ENCODE measurements at places on chromosomes 12 and 14.
A peak's percentile ranks its signal among the peaks of the same experiment; 100 is the strongest.

DNA sequence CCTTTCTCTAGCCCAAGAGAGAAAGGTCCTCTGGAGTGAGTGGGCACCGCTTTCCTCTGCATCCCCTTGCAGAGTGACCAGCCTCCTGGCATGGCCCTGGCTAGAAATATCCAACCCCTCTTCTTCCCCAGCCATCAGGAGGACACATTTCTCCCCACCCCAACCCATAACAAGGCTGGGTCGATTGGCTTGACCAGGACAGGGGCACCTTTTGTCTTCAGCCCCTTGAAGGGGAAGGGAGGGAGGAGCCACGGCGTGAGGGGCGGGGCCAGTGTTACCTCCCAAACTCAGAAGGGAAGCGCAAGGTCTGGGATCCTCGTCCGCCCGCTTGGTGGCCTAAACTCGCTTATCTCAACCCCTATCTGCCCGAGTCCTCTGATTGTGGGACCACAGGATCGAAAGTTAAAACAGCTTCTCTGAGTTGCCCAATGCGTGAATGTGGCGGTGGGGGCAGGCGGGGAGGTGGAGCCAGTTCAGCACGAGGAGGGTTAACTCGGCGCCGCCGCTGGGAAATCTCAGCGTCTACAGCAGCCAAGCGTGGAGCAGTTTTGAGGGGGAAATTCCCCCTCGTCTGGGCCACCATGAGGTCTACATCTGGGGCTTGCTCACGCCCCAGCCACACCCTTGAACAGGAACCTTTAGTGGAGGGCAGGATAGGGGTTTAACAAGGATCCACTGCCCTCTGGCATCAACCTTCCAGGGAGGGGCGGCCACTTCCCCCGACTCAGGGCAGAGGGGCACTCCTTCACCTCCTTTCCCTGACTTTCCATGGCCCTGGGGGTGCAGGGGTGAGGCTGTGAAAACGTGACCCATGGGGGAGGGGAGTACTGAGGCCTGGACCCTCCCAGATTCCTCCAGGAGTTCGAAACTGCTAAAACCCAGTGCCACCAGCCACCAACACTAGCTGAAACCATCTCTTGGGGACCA is 795 bp downstream of the STAT6 start:
- peak; percentile 71 for DNase-seq

- DNase-seq = no peak
Observed at GRCh38 chr14:24880689-24881088, 169.3 kb downstream of the STXBP6 start.

- no peak for DNase-seq
Observed at GRCh38 chr12:68487721-68488309, 122.9 kb upstream of the RAP1B start.

GRCh38 chr12:108438667-108439066 is 76.4 kb upstream of the FICD start:
- DNase-seq = no peak

DNA sequence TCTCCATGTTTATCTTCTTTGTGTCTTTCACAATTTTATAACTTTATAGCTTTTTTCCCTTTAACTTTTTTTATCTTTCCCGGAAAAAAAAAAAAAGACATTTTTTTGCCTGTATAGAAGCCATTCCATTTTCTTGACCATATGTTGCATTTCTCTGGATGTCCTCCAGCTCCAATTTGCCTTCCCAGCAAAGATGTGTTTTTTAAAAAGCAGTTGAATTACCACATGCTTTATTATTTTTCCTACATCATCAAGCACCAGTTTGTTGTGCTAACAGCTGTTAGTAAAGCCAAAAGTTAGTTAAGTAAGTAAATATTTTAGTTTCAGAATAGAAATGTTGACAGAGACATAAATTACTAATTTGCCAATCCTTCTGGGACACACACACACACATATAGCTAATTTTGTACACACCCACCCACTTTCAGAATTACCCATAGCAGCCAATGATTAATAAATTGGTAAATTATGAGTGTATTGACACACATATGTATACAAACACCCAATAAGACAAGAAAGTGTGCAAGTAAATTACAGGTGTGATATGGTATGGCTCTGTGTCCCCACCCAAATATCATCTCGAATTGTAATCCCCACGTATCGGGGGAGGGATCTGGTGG is 118.3 kb downstream of the SLC38A6 start:
- DNase-seq = no peak

DNA sequence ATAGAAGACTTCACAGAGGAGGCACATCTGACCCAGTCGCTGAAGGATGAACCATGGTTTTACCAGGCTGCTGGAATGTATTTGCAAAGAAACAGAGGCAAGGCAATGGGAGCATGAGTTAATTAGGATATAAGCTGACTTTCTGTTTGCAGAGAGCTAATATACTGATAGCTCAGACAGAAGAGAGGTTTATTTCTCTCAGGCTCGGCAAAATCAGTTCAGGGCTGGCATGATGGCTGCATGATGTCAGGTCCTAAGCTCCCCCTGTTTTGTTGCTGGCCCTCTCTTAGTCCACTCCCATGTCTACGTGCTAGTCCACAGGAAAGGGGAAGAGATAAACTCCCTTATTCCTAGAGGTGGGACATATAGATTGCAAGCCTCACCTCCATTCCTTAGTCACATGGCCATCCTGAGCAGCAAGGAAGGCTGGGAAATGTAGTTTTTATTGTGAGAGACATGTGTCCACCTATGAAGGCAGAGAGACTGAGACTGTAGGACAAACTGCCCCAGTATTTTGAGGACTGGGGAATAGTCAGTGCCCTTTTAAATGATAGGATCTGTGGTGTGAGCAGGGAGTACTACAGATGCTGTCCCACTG is 224.5 kb downstream of the VRK1 start:
- DNase-seq = no peak

DNA sequence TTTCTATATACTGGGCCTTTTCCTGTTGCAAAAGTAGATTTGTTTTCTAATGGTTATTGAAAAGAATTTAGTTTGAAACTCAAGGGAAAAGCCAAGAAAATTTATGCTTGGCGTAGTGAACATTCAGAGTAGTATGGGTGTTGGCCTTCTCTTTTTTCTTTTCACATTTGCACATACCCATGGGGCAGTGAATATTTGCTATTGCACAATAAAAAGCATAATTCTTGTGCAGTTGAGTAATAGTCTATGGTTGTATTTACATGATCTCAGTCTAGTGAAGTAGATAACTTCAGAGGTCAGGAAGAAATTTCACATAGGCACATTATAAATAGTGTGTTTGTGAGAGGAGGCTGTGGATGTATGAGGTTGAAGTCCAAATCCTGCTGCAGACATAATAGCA is 158.1 kb downstream of the FLRT2 start:
- DNase-seq = no peak

- DNase-seq = no peak
Observed at GRCh38 chr14:51914310-51914709, 53.9 kb downstream of the GNG2 start.

DNA sequence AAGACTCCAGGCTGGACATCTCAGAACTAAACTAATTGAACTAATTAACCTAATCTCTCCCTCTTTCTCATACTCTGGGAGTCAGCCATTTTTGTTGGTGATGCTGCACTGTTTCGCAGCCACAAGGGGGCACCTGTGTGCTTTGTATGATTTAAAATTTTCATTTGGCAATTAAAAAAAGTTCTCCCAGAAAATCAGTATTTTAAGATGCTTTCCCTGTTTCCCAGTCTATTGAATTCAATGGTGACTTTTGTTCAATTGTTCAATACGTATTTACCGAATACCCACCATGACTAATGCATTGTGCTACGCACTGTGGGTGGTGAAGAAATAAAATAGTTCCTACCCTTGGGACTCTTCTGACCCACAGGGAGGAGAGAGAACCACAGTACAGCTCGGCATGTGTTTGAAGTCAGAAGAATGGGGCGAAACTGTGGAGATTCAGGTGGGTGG is 63.7 kb downstream of the ZNF664 start:
- no peak for DNase-seq

DNA sequence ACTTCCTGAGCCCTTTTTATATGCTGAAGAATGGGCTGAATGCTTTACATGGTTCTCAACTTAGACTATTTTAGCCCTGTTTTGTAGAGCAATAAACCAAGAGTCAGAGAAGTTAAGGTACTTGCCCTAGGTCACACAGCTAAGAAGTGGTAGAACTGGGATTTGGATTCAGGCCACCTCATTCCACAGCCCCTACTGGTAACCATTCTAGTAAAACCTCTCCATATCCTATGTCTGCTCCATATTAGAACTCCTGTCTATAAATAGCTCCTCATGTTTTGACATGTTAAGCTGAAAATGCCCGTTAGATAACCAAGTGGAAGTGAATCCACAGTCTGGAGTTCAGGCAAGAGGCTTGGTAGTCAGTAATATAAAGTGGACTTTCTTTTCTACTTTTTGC is 111.6 kb downstream of the HECTD4 start:
- no peak for DNase-seq

- DNase-seq = no peak
Observed at GRCh38 chr12:64995816-64996215, 125.3 kb downstream of the WIF1 start.

- no peak for DNase-seq
Observed at GRCh38 chr14:77605392-77605972, 11.0 kb downstream of the SPTLC2 start.

GRCh38 chr12:107310621-107311020 is 217.3 kb upstream of the CRY1 start:
- no peak for DNase-seq

- DNase-seq = no peak
Observed at GRCh38 chr12:122724641-122725243, 5.9 kb downstream of the HCAR1 start.

DNA sequence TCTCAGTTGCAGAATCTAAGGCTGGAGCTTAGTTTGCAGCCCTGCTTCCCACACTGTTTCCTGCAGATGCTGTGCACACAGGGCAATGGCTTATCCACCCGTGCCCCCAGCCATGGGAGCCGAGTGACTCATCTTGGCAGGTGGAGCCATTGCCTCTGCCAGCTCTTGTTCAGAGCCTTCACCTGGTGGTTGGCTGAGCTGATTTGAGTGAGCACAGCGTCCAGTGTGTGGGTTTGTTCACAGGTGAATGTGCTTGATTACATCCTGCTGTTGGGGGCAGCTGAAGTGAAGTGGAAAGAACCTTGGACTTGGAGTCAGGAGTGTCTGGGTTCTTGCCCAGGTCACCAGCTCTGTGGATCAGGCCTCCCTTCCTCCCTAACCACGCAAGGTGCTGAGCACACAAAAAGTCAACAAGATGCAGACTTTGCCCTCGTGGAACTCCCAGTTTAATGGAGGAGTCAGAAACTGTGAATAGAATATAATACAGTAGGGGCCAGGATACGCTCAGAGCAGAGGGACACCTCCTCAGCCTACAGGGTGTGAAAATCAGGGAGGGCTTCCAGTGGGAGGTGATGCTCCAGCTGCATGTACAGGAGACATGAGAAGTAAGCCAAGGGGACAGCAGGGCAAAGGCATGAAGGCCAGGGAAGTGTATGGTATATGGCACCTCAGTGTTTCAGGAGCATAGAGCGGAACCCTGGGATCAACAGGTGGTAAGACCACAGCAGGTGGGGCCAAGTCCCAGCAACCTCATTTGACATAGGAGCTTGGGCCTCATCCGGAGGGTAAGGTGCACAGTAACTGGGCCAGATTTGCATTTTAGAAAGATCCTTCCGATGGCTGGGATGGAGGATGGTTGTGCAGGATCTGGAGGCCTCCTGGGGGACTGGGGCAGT is 22.8 kb downstream of the JDP2 start:
- no peak for DNase-seq

- DNase-seq = no peak
Observed at GRCh38 chr14:42683707-42684106, 1077.0 kb downstream of the LRFN5 start.

- DNase-seq = no peak
Observed at GRCh38 chr14:72516936-72517700, 376.8 kb downstream of the DPF3 start.

- no peak for DNase-seq
Observed at GRCh38 chr14:75425446-75425845, 2.4 kb upstream of the JDP2 start.

- no peak for DNase-seq
Observed at GRCh38 chr12:6928022-6928702, 403 bp downstream of the ATN1 start.

DNA sequence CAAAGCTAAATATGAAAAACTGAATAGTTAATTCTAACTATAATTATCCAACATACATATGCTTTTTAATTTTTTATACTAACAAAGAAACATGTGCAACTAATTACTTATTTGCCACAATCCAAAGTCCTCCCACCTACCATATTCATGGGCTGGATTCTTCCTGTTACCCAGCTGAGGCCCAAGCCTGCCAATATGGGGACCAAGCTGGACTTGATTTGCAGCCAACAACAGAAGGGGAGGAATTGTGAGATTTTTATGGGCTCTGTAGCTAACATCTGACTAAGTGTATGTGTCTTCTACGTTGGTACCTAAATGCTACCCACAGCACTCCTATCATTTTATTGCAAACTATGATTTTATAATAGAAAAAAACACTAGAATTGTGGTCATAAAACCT is 13.1 kb upstream of the ANKS1B start:
- DNase-seq = no peak

DNA sequence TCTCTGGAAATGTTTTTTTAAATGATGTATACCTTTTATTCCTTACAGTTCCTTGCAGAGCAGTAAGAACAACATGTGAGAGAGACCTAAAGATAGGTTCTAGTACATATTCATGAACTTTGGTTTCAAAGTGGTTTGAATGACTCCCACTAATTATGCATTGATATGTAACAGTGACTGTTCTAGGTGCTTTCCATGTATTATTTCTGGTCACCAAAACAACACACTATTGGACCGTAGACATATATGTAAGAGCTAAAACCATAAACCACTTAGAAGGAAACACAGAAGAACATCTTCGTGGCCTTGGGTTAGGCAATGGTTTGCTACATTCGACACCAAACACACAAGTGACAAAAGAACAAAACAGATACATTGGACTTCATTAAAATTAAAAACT is 37.9 kb downstream of the SOX5 start:
- no peak for DNase-seq

GRCh38 chr12:67640863-67641262 is 7.7 kb upstream of the DYRK2 start:
- no peak for DNase-seq

- DNase-seq = no peak
Observed at GRCh38 chr12:106564678-106565329, 18.0 kb upstream of the RFX4 start.

GRCh38 chr12:2666411-2666810 is 128.4 kb upstream of the FKBP4 start:
- DNase-seq = no peak

DNA sequence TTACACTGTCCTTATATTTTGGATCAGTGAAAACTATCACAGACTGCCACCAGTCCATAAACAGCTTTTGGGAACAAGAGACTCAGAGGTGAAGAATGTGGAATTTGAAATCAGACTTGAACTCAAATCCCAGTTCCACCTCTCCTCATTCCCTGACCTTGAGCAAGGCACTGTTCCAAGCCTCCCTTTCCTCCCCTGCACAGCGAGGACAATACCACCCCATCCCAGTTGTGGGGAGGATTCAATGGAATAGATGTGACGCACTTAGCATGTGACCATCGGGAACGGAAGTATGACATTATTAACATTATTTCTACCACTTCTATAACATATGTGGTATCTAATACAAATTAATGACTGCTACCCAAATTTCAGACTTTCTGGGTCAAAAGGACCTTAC is 63.5 kb downstream of the DPF3 start:
- no peak for DNase-seq

Data from activated CD8-positive, alpha-beta memory T cell treated with anti-CD3 and anti-CD28 coated beads for 48 hours (primary cell).